ENCODE measurements at places on chromosomes 11 and 22.

GRCh38 chr22:31973739-31974138 lies 29.4 kb downstream of the YWHAH start:
- DNase-seq, result no peak

- no peak for DNase-seq
Observed at GRCh38 chr11:77113382-77114088, 10.9 kb downstream of the OMP start.

GRCh38 chr11:86313793-86314192 lies 11.8 kb downstream of the HIKESHI start:
- no peak for DNase-seq

DNA sequence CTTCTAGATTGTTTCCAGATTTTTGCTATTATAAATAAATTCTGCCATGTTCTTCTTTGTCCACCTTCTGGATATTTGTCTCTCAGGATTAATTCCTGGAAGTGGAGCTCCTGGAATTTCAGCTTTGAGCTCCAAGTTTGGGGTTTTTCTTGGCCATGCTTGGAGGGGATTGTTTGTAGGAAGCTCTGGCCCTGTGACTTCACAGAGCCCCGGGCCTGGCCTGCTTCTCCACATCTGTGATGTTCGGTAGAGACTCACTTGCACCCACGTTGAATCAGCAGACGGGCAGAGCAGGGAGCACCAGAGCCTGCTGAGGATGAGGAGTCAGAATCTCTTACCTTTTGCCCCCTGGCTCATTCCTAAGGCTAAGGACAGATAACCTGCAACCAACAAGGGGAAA lies 35.7 kb downstream of the LRRC32 start:
- DNase-seq, result no peak

GRCh38 chr11:83678831-83679584 lies 392.8 kb upstream of the CCDC90B start:
- DNase-seq, result no peak
